ENCODE measurements at places on chromosomes 5 and 9.
A peak's percentile ranks its signal among the peaks of the same experiment; 100 is the strongest.

DNA sequence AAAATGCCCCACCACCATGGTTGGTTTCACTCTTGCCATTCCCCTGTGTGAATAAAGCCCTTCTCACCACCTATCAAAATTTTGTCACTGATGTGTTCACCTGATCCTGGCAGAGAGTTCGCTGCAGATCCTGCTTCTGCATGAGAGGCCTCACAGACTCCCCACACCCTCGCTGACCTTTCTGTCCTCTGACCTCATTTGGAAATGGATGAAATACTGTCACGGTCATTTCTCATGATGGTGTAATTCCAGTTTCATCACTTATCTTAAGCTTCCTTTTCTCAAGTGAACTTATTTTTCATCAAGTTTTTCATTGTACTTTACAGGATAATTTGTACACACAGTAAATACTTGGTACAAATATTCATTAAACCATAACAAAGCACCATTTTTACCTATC is 131.3 kb downstream of the FRMD3 start:
- no peak for DNase-seq

- DNase-seq, result no peak
Measured at GRCh38 chr5:6567835-6568234, 65.0 kb downstream of the NSUN2 start.

DNA sequence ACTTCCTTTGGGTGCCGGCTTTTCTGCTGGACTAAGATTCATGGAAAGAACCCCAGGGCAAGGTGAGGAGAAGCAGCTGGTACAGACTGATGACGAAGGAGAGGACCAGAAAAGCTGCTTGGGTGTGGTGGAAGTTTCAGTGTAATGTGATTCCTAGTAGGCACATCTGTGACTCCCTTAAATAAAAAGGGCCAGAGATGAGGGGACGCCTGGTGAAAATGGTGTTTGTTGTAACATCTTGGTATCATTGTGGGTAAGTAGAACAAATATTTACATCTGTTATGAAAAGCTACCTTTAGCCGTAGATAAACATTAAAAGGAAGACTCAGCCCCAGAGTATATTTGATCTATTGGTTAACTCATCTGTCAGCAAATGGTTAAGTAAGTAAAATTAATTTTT is 33.8 kb downstream of the OTULINL start:
- no peak for DNase-seq

DNA sequence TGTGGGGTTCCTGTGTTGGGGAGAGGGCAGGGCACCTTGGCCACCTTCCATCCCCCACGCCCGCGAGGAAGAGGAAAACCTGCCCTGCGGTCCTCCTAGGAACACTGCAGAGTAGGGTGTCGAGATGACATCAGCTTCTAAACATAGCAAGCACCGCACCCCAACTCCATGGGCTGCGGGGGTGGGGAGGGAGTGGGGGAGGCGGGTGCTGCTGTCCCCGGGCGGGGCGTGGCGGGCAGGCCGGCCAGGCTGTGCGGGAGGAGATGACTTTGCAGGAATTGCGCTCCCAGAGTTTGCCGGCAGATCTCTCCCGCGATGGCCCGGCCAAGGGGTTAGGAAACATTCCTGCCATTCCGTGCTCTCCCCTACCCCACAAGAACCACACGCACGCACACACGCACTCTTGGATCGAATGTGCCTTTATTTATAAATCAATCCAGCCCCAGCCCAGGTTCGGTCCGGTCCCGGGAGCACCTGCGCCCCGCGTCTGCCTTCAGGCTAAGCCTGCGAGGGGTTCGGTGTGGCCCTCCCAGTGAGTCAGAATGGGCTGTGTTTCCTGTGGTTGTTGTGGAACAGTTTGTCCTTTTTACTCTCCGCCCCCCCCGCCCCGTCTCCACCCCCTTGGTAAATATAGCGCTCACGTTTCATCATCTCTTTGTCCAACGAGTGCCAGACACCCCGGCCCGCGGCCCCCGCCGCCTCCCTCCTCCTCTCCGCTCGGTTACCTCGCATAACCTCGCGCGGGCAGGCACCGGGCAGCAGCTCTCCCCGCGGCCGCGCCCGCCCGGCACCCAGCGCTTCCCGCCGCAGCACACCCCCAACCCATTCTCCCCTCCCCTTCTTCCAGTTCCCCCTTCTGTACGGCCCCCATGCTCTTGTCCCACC is 5.3 kb upstream of the KLF9 start:
- DNase-seq, result peak; percentile 98

DNA sequence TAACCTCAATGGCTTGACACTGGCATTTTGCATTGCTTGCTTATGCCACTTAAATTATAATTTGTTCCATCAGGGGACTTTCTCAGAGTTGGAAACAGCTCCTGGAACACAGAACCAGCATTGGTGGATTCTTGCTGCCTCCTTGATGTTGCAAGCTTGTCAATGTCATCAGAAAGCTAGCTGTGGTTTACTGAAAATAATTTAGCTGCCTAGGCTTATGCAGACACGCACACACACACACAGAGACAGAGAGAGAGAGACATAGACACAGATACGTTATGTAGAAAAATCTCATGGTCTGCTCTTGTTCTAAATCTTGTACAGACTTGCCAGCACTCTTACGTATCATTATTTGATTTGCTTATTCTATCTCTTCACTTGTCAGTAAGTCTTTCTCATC is 78.0 kb downstream of the HMHB1 start:
- no peak for DNase-seq

- DNase-seq, result no peak
Measured at GRCh38 chr5:137146402-137146890, 352.7 kb downstream of the SPOCK1 start.

- no peak for DNase-seq
Measured at GRCh38 chr5:103218164-103218563, 40.4 kb upstream of the MACIR start.

GRCh38 chr5:61020415-61020814 is 75.4 kb downstream of the NDUFAF2 start:
- DNase-seq, result peak; percentile 20

GRCh38 chr9:98453589-98454311 is 198.3 kb upstream of the TBC1D2 start:
- DNase-seq, result no peak

DNA sequence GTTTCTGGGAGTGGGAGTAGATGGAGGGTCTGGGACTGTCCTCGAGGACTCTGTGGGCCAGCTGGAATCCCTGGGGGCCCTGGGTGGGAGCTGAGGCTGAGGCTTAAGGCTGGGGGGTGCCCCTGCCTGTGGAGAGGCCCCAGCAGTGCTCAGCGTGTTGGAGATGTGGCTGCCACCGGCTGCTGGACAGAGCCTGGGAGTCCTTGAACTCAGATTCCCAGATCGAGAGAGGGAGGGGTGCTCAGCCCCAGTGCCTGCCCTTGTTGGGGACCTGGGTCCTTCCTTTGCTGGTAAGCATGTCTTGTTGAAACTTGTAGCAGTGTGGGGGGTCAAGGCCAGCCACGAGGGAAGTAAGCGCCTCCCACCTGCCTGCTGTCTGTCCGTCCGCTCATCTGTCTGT is 10.7 kb downstream of the RXRA start:
- DNase-seq, result no peak

GRCh38 chr5:80622756-80623155 is 31.7 kb upstream of the MSH3 start:
- no peak for DNase-seq

GRCh38 chr5:1007221-1007680 is 1.4 kb upstream of the NKD2 start:
- no peak for DNase-seq

DNA sequence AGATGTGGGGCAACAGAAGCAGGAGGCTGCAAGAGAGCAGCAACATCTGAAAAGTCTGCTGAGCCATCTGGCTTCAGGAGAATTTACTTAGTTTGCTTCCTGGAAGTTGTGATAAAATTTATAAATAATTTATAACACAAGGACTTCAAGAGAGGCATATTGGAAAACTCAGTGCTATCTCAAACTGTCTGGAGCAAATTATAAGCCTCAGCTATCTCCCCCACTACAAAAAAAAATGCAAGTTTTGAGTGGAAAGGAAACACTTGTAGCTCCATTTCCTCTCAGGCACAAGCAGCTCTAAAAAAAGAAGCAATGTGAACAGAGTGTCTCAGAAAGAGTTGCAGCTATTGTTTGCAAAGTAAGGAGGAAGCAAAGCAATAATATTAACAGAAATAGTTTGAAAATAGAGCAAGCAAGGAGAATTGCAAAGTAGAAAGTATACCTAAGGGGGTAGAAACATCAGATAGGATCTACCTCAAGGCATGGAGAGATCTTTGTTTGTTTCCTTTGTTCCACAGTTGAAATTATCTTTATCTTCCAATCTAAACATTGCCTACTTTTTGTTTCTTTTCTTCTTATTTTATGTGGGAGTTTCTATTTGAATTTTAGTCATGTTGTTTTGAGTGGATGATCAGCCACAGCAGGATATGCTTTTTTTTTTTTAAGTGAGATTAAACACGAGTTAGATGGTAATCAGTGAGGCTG is 55.9 kb upstream of the IL6ST start:
- peak; percentile 70 for DNase-seq

DNA sequence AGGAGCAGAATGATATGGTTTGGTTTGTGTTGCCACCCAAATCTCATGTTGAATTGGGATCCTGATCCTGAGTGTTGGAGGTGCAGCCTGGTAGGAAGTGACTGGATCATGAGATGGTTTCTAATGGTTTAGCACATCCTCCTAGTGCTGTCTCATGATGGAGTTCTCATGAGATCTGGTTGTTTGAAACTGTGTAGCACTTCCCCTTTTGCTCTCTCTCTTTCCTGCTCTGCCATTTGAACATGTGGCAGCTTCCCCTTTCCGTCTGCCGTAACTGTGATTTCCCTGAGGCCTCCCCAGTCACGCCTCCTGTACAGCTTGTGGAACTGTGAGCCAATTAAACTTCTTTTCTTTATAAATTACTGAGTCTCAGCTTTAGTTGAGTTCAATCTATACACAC is 756.8 kb upstream of the CDH6 start:
- DNase-seq, result peak; percentile 73

DNA sequence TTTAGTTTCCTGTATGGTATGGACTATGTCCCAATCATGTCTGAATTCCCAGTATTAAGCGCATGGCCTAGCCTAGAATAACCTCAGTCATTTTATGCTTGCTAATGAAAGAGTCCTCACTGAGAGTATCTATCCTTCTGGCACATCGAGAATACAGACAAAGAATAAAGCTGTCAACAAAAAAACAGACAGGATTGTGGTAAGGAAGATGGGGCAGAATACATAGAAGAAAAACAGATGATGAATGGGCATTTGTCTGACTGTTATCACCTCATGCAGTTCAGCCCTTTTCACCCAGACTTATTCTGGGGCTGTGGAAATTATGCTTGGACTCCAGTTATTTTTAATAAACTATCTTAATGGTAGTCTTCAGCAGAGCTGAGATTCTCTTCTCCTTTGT is 363.8 kb upstream of the TNC start:
- no peak for DNase-seq

GRCh38 chr5:14234204-14234603 is 91.1 kb downstream of the TRIO start:
- no peak for DNase-seq

DNA sequence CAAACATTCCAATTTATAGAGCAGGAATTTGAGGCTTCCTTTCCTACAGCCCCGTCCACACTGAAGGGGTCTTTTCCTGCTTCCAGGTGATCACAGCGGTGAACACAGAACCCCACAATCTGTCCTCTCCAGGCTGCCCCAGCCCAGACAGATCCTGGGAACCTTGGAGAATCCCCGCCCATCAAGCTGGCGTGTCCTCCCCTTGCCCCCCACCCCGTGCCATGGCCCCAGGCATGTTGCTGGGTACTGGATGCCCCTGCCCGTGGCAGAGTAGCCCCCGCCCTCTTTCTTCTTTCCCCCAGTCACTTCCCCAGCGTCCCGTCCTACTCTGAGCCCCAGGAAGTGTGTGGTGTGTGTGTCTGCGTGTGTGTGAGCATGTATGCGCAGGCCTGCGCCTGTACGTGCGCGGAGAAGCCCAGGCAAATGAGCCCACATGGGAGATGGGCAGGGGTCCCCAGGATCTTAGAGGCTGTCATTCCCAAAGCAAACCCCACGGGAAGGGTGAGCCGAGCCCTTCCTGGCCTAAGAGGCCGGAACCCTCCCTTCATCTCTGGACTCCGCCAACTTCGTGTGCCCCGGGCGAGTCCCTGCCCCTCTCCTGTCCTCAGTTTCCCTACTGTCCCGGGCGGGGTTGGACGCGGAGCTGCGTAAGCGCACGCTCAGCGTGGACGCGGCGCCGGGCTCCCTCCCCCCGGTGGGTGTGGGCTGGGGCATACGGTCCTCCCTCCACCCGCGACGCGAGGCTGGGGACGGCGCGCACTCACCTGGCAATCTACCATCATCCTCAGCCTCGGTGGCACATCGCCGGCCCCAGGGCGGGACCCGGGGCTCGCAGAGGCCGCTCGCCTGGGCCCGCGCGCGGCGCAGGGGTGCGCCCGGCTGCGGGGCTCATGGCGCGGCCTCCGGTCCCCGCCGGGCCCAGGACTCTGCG is 15.2 kb downstream of the GBGT1 start:
- DNase-seq, result peak; percentile 82

- DNase-seq, result no peak
Measured at GRCh38 chr9:98097836-98098235, 21.2 kb downstream of the TRIM14 start.

GRCh38 chr5:57247765-57248164 is 73.9 kb downstream of the GPBP1 start:
- DNase-seq, result no peak

- no peak for DNase-seq
Measured at GRCh38 chr9:26956860-26957233, 635 bp downstream of the IFT74 start.

- no peak for DNase-seq
Measured at GRCh38 chr9:79208791-79209396, 362.9 kb upstream of the TLE4 start.
